ENCODE measurements at places on chromosomes 12 and 14.
A peak's percentile ranks its signal among the peaks of the same experiment; 100 is the strongest.

GRCh38 chr12:4133029-4133428 lies 140.5 kb upstream of the CCND2 start:
- DNase-seq = no peak

DNA sequence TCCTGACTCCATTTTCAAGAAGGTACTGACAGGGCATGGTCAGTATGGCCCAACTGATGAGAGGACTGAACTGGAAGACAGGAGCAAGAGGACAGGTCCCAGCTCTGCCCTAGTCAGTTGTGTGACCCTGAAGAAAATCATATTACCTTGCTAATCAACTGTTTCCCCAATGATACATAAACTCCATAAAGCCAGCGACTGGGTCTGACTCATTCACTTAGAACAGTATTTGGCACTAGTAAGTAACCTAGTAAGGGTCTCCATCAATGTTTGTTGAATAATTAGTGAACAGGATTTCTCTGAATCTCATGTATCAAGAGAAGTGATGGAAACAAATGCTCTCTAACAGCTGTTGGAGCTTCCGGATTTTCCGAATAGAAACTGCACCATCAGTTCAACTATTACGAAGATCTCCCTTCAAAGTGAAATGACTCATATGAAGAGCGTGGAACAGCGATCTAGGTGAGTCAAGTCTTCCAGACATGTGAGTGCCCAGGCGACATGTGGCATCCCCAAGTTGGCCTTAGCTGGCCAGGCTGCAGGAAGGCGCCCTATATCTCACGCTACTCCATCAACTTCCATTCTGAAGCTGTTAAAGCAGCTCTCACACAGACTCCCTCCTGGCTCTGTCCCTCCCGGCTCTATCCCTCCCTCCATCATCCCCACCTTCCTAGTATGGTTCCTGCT lies 94.5 kb downstream of the TTC7B start:
- DNase-seq = no peak

DNA sequence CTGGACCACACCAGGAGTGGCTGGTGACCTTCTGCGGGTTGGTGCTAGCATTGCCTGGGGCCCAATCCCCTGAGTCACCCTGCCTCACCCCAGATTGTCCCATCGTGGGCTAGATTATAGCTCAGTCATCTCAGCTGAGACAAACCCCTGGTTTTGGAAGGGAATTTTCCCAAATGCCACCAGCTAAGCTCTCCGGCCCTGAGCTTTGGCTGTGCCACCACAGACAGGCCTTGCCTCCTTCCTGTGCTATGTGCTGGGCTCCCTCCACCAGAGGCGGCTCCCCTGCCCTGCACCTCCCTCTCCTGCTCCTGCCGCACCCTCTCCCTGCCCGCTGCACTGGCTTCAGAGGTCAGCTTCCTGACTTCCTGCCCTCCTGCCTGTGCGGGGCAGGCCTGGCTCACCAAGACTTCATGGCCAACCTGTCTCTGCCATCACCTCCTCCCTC lies 196.3 kb downstream of the TSPAN9 start:
- DNase-seq = no peak

DNA sequence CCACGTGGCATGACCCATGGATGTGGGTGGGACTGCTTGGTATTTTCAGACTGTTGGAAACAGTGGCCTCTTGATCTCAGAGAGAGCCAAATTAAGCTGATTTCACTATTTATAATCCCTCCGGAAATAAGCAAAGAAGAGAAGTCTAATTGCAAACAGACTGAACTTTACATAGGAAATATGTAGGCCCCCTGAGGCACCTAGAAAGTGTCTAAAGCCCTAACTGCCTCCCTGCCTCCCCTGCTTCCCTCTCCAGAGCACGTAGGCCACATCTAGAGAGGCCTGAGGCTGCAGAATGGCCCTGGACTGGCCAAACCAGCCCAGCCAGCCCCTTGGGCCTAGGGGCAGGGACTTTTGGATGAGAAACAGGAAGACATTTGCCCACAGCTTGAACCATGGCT lies 123.8 kb downstream of the ZFP36L1 start:
- no peak for DNase-seq

DNA sequence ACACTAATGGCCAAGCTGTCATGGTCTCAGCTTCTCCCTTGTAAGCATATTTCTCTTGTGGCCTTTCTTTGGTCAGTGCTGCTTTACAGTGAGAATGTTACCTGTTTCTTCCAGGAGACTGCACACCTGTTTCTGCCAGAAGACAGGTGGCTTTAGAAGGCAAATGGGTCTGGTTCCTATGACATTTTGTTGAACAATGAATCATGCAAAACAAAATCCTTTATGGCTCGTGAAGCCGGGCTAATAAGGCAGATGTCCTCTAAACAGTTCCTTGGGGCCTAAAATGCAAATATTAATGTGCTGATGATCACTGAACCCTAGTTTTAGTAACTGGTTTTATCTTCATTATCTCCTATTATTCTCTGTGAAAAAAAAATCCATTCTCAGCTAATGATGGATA lies 927.6 kb downstream of the GALC start:
- DNase-seq = no peak

DNA sequence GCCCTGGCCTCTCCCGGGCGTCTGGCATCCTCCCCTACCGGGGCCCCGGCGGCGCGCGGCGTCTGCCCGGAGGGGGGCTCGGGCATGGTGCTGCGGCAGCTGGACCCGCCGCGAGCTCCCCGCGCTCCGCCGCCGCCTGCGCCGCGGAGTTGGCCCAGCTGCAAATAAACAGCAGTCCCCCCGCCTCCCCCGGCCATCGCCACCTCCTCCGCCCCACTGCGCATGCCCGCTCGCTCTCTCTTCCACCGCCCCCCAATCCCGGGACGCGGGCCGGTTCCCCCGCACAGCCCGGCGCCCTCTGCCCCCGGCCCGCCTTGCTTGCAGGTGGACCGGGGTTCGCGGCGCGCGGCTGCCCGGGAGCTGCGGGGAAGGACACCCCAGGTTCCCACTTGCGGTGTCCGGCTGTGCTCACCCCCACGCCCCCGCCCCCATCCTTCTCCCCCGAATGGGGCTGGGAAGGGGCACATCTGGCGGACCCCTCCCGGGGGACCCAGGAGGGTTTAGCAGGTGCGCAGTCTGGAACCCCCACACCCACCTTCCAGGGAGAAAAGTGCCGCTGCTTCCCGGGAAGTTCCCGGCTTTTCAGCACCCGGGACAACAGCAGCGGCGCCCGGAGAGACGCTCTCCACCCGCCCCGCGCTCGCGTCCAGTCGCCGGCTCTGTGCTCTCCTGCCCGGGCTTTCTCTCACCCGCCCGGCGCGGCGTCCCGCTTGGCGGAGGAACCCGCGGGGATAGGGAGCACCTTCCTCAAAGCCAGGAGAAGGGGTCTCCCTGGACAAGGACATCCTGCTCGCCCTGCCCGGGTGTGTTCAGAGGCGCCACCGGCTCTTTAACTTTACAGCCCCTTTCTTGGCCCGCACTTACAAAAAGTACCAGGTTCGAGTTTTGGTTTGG lies at the start of gene TMTC1:
TMTC1 (minus strand) TSS at position 170 of the 894 bp plus-strand sequence. CDS start 191 bp downstream, outside the sequence.
- peak; percentile 90 for DNase-seq

DNA sequence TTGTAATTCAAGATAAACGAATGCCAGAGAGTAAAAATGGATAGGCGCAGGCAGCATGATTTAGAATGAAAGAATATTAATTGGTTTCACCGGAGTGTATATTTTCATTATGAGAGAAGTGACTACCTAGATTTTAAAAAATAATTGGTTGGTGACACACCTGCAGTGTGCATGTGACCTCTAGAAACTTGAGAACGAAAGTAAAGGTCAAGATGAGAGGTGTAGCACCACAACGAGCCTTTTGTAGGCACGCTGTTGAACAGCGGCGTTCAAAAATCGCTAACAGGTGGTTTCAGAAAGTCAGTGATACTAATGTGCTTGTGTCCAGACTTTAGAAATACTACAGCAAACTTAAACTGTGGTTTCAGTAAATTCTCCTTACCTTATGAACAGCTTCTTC lies 123.8 kb downstream of the NPAS3 start:
- DNase-seq = no peak

GRCh38 chr14:75437201-75438143 lies 9.7 kb downstream of the JDP2 start:
- no peak for DNase-seq

GRCh38 chr12:67765776-67766766 lies 117.5 kb downstream of the DYRK2 start:
- DNase-seq = no peak

GRCh38 chr12:69425417-69425816 lies 44.8 kb upstream of the FRS2 start:
- no peak for DNase-seq

DNA sequence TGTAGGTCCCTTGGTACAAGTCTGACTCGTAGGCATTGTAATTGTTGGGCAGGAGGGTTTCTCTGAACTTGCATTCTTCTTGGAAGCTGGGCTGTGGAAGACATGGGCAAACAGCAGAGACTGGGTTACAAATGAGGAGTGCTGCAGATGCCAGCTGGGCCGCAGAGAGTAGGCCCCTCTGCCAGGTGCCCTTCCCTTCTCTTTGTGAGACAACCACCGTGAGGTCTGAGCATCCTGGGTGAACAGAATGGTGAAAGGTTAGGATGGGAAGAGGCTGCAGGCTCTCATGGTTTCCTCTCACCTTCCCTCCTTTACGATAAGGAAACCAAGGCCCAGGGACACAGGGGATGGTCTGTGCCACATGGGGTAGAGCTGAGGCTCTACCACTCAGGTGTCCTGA lies 11.3 kb downstream of the FGF6 start:
- DNase-seq = no peak

DNA sequence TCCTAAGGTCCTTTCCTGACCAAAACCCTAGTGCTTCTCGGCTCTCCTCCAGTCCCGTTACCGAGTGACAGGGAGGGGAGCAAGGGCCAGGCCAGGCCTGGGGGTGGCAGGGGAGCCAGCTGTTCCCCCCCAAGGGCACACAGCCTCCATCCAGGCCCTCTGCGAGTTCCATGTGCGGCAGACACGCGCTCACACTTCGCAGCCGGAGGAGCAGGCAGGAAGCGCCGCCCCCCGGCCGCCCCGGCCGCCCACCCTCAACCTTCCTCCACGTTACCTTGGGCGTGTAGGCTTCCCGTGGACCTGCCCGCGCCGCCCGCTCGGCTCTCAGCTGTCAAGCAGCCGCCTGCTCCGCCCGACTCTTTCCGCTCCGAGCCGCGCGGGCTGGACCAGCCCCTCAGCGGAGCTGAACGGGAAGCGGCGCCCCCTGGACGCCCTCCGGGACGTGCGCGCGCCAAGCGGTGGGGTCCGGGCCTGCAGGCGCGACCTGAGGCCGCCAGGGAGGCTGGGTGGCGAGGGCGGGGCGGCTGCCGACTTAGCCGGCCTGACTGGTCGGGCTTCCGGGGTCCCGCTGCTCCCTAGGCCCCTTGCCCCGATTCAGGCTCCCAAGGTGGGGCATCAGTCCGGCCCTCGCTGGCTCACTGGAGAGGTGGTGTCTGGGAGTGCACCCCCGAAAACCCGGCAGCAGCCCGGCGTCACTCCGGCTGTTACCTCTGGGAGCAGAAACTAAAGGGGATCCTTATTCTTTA lies at the start of gene CRACR2A:
CRACR2A (minus strand) TSS at position 369 of the 746 bp plus-strand sequence. CDS start 56,110 bp downstream, outside the sequence.
- DNase-seq = peak; percentile 30

- no peak for DNase-seq
Measured at GRCh38 chr12:108380382-108380781, 41.3 kb upstream of the CMKLR1 start.

GRCh38 chr12:109725321-109726105 lies 11.9 kb downstream of the FAM222A start:
- DNase-seq = peak; percentile 90

DNA sequence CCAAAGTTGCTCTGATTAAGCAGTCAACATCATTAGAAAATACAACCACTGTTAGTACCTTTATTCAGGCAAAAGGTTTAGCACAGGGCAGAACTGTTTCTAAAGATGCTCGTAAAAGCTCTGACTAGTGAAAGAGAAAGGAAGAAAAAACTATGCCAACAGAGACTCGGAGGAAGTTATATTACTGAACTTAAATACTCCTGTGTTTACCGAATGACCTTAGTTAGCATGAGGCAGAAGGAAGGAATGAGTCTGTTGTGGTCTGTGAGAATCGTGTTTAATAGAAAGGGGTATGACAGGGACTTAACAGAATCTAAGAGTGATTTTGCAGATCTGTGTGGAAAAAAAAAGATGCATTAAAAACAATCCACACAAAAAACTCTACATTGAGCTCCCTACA lies 84.1 kb upstream of the OVCH1 start:
- no peak for DNase-seq

Measured in brain (organoid and tissue), 16 donors.